Activated naive CD4-positive, alpha-beta T cell treated with Interleukin-2 at 50 U/mL for 16 hours (primary cell): ENCODE measurements at places on chromosomes 12 and 14.

GRCh38 chr14:89915114-89915878 is 39.2 kb downstream of the EFCAB11 start:
- DNase-seq: peak; percentile 66

DNA sequence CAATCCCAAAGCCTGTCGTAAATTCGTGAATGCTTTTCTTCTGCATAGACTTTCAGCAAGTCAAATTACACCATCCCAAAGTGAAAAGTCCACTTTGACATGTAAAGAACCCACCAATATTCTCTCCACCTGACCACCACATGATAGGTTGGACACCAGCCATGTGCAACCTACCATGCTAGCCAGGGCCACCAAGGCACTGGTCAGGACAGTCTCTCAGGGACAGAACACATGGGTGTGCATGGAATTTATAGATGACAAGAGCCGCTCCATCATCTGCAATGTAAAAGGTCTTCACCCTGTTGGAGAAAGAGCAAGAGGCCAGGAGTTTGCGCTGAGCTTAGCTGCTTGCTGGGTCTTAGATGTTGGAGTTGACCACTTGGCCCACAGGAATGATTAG is 5.4 kb upstream of the KRT76 start:
- DNase-seq: no peak

- no peak for DNase-seq
These were observed 278.9 kb upstream of the SOX5 start for GRCh38 chr12:24228371-24228770.

DNA sequence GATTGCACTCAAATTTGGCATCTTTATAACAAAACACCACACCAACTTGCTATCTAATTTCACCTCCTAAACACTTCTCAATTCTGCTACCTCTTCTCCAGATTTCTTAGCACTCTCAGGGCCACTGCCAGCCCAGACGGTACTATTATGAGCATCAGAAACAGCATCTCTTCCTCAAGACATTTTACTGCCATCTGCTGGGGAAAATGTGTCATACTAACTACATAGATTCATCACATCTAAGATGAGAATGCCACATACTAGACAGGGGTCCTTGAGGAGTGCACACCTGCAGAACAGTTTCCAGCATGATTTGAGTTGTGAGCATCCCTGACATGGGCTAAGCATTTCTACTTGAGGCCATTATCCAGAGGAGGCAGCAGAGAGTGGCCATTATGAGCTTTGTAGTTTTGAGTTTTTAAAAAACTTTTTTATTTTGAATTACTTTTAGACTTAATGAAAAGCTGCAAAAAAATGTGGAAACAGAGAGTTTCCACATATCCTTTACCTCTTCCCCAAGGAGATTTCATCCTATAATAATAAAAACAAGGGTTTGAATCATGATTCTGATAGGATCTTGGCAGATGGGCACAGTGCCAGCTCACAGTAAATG is 15.1 kb upstream of the GRIP1 start:
- no peak for DNase-seq

DNA sequence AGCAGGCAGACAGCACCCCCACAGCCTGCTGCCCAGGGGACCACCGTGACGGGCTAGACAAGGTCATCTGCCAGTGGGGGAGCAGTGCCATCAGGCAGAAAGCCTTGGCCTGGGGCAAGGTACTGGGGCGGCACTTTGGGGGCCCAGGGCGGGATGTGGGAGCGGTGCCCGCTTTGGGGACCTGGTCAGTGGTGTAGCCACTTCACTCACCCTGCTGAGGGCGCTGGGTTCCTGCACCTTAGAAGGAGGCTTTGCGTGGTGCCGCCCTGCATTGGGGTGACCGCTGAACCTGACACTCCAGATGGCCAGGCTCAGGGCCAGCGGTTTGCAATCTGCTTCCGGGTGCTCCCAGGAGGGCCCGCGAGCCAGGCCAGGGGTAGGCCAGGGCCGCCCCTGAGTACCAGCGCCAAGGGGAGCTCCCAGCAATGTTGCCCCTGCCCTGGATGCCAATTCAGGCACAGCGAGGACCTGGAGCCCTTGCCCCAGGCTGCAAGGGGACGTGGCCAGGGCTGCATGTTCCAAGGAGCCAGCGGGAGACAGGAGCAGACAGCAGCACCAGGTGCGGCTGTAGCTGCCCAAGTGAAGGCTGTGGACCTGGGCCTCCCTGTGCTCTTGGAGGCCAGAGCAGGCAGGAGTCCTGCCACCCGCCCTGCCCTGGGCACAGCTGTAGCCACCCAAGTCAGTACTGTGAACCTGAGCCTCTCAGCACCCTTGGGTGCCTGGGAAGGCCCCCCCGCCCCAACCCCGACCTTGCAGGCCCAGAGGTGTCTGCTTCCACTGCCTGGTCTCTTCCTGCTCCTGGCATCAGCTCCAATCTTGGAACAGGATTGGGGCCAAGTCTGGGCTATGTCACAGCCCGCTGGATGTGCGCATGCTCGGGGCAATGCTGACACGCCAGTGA is 550.7 kb downstream of the SLC6A15 start:
- no peak for DNase-seq

DNA sequence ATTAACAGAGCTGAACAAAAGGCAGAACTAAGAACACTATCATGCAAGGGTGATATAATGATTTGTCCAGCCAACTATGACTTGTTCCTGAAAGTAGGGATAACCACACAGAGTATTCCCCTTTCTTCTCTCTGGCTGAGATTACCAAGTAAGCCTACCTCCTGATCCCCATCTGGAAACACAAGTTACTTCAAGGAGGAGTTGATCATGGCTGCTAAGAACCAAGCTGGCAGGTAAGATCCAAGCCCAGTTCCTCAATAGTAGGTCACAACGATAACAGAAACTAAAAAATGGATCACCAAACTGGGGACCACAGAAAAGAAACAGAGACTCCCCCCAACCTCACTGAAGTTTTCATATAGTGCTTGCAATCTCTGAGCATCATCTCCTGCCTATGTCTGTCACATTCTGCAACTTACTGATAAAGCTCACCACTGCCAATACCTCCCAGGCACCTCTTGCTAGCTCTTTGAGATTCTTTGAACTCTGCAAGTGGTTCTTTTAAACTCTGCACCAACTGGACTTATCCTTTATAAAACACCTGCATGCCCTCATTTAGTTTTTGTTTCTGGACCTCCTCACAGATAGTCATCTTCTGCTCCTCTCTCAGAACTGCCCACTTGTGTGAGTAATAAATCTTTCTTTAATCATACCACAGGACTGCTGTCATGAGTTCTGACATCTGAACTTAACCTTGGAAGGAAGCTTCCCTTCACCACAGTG is 76.6 kb downstream of the LRP6 start:
- no peak for DNase-seq

DNA sequence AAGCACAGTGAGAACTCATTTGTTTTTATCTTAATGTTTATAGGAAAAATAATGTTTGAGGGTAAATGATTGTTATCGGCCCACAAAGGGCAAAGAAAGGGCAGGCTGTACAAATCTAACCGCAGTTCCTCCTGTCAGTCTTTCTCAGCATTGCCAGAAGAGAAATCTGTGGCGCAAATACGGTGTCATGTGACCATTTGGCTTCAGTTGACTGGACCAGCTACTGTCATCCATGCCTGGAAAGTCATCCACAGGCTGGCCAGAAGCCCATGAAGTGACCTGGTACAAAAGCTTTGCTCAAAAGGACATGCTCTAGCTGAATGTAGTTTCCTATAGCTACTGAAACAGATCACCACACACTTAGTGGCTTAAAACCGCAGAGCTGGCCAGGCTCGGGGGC is 43.6 kb downstream of the HCAR2 start:
- no peak for DNase-seq

GRCh38 chr12:51326698-51327439 is 2.9 kb upstream of the BIN2 start:
- no peak for DNase-seq

DNA sequence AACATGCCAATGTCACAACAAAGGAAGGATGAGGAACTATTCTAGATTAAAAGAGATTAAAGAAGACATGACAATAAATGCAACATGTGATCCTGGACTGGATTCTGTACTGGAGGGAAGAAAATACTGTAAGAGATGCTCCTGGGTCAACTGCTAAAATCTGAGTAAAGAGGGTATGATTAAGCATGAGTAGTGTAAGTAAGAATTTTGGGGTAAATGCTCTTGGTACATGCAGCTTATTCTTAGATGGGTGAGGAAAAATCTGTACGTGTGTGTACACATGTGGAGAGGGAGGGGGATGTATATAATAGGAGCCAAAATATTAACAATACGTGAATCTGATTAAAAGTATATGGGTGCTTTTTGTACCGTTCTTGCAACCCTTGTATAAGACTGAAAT is 66.0 kb downstream of the CDC42BPB start:
- DNase-seq: no peak

- no peak for DNase-seq
These were observed 62.6 kb downstream of the FBXL14 start for GRCh38 chr12:1531654-1532374.

DNA sequence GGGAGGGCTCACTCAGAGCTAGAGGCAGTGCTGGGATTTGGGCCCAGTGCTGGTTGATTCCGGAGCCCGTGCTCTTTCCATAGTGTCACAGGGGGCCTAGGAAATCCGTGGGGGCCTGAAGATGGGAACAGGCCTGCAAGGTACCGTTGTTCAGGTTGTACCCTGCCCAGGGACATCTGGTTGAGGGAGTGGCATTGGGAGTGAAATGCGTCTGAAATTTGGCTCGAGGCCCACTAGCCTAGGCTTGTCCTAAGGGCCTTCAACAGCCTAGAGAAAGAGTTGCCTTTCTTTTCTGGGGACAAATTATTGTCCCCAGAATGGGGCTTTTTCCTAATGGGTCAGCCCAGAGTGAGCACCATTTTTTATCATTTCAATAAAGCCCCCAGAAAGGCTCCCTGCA is 26.4 kb upstream of the FAM222A start:
- DNase-seq: no peak

DNA sequence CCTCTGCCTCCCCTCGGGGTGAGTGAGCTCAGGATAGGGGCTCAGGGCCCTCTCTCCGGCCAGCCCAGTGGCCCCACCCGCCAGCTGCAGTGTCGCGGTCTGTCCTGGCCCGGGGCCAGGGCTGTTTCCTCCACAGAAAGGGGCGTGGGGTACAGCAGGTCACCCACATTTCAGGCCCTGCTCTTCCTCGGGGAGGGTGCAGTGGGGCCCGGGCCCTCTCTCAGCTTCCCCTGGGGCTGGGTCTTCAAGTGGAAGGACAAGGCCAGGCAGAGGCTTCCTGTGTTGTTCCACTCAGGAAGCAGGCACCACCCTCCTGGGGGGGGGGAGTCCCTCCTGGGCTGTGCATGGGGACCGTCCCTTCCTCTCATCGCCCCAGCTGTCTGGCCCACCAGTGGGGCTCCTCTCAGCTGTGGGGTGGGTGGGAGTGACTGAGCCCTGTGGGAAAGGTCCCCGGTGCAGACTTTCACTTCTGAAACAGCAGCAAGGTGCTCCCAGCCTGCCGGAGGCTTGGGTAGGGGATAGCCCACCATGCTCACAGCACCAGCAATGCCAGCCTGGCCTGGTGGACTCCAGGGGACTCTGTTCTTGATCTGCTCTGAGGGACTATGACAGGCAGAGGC is 3.7 kb downstream of the GPR132 start:
- peak; percentile 74 for DNase-seq
